ENCODE measurements at places on chromosomes 12 and 14.
A peak's percentile ranks its signal among the peaks of the same experiment; 100 is the strongest.

GRCh38 chr12:53218551-53219291, 11.7 kb upstream of the ITGB7 start:
- DNase-seq: no peak

DNA sequence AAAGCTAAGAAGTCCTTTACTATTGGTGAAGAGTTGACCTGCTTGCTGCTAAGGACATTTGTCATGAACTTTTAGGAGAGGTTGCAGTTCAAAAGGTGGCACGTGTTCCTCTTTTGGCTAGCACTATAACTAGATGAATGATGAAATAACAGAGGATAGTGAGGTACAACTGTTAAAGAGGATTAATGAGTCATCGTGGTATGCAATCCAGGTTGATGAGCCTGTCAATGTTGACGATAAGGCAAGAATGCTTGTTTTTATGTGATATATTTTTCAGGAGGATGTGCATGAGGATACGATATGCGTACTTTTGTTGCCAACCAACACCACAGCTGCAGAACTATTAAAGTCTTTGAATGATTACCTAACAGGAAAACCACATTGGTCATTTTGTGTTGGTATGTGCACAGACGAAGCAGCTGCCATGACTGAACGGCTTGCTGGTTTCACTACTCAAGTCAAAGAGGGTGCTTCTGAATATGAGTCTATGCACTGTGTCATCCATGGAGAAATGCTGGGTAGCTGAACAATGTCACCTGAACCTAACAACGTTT, 10.6 kb downstream of the CEP128 start:
- DNase-seq: peak; percentile 61

DNA sequence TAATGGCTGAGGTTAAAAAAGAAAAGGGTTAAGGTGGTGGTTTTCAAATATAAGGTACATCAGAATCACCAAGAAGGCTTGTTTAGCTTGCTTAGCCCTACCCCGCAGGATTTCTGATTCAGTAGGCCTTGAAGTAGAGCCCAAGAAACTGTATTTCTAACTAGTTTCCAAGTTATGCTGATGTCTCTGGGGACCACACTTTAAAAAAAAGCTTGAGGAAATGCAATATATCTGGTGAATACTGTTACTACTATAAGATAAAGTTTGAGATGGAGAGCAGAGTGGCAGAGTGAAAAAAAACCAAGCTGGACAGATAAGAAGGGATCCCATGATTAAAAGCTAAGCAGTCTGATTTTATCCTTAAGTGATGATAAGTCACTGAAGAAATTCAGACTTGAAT, 18.3 kb upstream of the GXYLT1 start:
- DNase-seq: no peak

GRCh38 chr12:131375261-131375971, 335.5 kb upstream of the SFSWAP start:
- no peak for DNase-seq

DNA sequence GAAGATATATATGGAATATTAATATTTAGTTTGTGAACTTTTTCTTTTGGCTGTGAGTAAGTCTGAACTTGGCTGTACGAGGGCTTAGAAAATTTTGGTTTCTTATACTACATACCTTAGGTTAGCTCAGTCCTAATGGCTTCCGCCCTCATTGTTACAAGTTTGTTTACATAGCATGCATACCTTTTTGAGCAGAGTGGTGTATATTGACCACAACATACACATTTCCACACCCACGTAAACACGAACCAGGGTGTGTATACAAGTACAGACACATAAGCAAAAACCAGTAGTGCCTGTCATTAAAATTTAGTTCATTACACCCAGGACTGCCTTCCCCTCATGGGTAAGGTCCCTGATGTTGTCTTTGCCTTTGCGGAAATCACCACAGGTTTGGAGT, 230.2 kb upstream of the RGS6 start:
- DNase-seq: no peak

- no peak for DNase-seq
These were observed 149.5 kb downstream of the TMTC3 start for GRCh38 chr12:88291498-88292131.

DNA sequence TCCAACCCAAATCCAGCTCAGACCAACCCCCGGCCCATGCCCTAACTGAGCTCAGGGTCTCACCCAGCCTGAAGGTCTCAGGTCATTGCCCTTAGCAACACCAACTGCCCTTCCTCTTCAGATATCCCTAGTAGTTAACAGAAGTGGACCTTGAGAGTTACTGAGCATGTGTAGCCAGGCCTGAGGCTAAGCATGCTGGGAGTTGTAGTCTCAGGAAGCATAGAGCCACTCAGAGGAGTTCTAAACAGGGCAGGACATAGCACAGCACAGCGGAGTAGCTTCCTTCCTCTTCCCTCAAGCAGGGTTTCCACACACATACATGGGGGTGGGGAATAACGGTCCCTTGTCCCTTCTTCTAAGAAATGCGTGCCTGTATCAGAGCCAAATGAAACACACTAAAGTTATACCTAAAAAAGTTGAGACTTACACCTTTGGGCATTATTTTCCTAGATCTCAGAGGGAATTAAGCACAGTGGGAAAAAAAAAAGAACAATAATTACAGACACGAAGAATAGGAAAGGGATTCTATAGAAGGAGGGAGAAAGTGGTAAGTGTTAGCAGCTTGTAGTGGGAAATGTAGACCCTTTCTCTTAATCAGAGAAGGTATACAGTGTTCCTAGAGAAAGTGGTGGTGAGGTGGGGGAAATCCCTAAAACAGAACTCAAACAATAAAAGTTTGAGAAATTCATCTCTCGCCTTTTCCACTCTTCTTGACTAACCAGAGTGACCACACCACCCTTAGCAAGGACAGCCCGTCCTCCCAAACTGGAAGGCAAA, 4.4 kb downstream of the KMT2D start:
- DNase-seq: peak; percentile 92

- no peak for DNase-seq
These were observed 1067.2 kb downstream of the TMTC2 start for GRCh38 chr12:83753904-83754303.

DNA sequence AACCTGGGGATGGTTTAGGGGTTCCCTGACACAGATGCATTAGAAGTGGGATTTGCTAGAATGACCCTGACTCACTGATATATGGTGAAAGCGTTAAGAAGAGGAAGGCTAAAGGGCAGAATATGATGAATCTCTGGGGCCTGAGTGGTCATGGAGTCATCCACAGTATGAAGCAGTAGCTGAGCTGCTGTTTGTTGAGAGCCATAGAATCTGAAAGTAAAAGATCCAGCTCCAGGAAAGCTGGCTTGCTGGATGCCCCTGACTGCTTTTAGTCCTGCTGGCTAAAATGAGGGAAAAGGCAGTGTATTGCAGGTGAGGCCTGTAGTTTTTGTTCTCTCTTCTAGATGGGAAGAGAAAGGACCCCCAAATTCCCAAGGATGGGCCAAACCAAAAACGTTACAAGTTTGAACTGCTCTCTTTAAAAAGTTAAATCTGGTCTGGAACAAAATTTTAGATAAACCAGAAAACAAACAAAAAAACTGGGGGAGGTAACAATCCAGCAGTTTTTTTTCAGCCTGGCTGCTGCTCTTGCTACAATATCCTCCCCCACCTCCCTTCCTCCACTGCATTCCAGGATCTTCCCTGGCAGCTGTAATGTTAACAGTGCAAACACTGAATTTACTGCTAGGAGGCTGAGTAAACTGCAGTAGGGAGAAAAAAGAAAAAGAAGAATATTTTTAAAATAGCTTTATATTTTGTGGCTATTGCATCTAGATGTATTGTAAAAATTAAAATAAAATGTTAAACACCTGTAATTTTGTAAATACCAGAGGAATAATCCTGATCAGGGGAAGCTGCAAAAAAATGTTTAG, 16.5 kb downstream of the SEL1L start:
- DNase-seq: peak; percentile 58

DNA sequence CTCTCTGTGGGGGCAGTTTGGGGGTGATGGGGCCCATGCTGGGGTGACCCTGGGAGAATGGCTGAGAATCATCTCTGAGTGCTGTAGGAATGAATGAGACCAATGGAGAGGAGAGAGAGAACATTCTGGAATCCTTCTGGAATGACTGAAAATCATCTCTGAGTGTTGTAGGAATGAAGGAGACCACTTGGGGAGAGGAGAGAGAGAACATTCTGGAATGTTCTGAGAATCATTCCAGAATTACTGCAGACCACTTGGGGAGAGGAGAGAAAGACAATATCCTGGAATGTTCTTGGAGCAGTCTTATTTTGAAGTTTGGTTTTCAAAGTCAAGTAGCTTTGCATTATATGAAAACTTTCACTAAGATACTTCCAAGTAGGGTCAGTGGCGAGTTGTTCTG, 64.3 kb downstream of the ZNF664 start:
- DNase-seq: no peak

DNA sequence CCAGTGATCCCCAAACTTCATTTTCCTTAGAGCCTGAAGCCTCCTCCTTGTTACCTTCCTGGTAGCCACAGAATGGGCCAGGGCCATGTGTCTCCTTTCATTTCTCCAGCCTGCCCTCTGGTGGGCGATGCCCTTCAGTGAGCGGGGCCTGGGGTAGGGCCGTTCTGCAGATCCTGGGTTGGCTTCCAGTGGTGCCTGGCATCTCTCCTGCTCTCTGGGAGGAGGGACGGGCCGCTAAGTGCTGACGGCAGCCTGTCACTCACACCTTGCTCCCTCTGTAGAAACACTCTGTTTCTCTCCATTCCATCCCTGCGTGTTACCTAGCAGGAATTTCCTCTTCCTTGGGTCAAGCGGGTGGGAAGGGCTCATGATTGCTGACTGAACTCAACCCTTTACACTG, 232.1 kb downstream of the CACNA1C start:
- DNase-seq: peak; percentile 75

GRCh38 chr12:92601176-92601575, 101.6 kb upstream of the PLEKHG7 start:
- no peak for DNase-seq

DNA sequence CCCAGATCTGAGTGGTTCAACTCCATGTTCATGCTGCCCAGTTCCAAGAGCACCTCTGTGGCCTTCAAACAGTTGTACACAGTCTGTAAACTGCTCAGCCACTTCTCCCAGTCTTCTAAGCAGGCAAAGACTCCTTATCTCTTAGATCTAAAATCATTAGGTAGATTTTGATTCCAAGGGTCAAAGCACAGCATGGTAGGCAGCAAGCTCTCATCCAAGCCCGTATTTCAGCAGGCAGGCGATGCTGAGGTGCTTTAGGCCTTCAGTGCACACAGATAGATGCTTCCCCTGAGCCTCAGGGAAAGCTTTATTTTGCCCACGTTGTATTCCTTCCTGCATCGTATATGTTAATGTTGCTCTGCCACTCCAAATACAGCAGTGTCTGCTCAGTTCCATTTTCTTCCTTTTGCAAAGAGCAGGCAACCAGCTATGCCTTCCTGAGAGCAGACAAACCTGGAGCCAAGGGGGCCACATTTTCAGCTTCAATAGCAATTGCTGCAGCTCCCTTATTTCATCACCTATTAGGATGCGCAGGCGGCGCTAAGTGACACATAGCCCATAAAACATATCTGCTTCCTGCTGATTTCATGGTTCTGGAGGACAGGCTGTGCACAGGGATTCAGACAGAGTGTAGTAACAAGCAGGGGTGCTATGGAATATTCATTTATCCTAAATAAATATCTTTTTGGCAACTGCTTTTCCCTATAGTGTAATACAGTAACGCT, 67.5 kb downstream of the ETV6 start:
- no peak for DNase-seq

GRCh38 chr12:97194546-97194945, 268.1 kb upstream of the RMST start:
- DNase-seq: no peak

DNA sequence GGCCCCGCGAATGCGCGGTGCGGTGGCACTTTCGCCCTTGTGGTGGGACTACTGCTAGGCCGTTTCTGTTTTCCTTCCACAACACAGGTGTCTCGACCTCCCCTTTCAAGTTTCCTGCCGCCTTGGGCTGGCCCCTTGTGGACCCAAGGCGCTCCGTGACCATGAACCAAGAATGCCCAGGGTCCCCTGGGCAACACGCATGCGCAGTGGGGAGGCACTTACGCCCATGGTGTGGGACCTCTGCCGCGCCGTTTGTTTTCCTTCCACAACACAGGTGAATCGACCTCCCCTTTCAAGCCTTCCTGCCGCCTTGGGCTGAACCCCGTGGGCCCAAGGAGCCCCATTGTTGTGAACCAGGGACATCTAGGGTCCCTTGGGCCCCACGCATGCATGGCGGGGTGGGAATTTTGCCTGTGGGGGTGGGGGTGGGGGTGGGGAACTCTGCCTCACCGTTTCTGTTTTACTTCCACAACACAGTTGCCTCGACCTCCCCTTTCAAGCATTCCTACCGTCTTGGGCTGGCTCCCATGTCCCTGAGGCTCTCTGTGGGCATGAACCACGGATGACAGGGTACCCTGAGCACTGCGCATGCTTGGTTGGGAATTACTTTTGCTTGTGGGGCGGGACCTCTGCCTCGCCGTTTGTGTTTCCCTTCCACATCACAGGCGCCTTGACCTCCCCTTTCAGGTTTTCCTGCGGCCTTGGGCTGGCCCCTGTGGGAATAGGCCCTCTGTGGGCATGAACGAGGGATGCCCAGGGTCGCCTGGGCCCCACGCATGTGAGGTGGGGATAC, 355.1 kb downstream of the ALG10 start:
- no peak for DNase-seq

DNA sequence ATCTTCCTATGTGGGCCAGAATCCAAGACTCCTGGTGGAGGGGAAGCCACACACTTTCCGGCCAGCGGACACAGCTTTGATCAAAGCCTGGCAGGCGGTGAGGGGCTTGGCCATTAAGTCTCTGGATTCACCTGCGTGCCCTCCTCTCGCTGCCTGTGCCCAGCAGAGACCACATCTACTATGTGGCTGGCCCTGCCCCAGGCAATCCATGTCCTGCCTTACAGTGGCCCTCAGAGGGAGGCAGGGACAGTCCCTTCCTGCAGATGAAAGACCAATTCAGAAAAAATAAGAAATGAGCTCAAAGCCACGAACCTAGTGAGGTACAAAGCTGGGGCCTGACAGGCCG, 82.7 kb upstream of the GPR68 start:
- no peak for DNase-seq

- no peak for DNase-seq
These were observed 22.1 kb downstream of the EMP1 start for GRCh38 chr12:13218641-13219040.

- DNase-seq: no peak
These were observed 2.2 kb downstream of the PDZRN4 start for GRCh38 chr12:41190338-41190737.

GRCh38 chr12:111616177-111616623, 17.1 kb upstream of the ATXN2 start:
- peak; percentile 29 for DNase-seq

GRCh38 chr14:73245480-73246325, 8.4 kb downstream of the PAPLN start:
- peak; percentile 78 for DNase-seq

- DNase-seq: peak; percentile 34
These were observed 16.1 kb downstream of the GRIP1 start for GRCh38 chr12:66662729-66663128.

DNA sequence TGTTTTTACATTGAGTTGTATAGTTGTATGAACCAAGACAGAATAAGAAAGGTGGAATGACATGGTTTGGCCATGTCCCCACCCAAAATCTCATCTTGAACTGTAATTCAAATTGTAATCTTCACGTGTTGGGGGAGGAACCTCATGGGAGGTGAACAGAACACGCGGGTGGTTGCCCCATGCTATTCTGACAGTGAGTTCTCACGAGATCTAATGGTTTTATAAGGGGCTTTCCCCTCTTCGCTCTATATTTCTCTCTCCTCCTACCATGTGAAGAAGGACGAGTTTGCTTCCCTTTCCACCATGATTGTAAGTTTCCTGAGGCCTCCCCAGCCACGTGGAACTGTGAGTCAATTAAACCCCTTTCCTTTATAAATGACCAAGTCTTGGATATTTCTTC, 25.3 kb downstream of the DDHD1 start:
- no peak for DNase-seq

All from AG08395 (cell line).